ENCODE measurements at places on chromosomes 11 and 22.

GRCh38 chr22:25735650-25736049, 6.3 kb upstream of the MYO18B start:
- DNase-seq: no peak

DNA sequence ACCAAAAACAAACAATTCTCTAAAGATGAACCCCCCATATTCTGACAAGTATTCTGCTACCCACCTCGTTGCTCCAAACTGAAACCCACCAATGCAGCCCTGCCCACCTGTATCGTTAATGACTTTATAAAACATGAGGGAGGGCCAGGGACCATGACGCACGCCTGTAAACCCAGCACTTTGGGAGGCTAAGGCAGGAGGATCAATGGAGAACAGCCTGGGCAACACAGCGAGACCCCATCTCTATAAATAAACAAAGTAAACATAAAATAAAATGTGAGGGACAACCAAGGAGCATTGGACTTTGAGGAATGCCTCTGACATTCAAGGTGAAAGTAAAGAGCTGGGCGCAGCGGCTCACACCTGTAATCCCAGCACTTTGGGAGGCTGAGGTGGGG, 39.8 kb upstream of the ATXN10 start:
- no peak for DNase-seq

- DNase-seq: no peak
These were observed 406.0 kb downstream of the TBC1D22A start for GRCh38 chr22:47168441-47168840.

GRCh38 chr11:62832336-62833234, at the start of gene TEX54:
TEX54 (minus strand) TSS chr11:62832841.
- no peak for DNase-seq

DNA sequence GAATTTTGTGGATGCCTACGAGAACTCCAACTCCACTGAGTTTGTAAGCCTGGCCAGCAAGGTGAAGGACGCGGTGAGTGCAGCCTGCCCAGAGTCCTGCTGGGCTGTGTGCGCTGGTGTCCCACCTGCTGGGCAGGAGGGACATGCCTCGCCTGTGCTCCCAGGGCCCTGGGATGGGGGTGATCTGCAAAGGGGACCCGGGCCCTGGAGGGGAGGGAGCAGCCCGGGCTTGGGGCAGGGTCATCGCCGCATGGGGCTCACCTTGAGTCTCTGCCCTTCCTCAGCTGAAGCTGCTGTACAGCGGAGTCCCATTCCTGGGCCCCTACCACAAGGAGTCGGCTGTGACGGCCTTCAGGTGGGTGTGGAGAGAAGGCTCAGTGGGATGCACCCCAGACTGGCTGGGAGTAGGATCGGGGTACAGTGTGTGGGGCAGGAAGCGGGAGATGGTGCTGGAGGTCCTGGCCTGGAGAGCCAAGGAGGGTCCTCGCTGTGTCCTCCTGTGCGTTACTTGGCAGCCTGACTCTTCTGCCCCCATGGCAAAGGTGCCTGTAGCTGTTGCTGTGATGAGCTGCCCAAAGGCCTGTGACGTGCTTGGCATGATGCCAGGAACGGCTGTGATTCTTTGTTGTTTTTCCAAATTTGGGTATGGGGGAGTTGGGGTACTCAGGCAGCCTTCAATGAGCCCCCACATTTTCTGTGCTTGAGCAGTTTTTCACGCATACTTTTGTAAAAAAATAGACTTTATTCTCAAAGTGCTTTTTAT, 29.2 kb downstream of the ST14 start:
- DNase-seq: no peak

- no peak for DNase-seq
These were observed 47.1 kb downstream of the CWC15 start for GRCh38 chr11:94926271-94926625.

- DNase-seq: no peak
These were observed 11.4 kb downstream of the POU2AF1 start for GRCh38 chr11:111367411-111368284.

GRCh38 chr11:88799771-88800500, 265.8 kb downstream of the GRM5 start:
- DNase-seq: no peak

GRCh38 chr11:69348414-69349235, 54.7 kb downstream of the MYEOV start:
- no peak for DNase-seq

- no peak for DNase-seq
These were observed 8.0 kb downstream of the ANO1 start for GRCh38 chr11:70085815-70086769.

GRCh38 chr11:72807021-72807693, 7.1 kb upstream of the ATG16L2 start:
- DNase-seq: no peak

GRCh38 chr22:19730198-19730597, 6.9 kb downstream of the GP1BB start:
- DNase-seq: no peak

DNA sequence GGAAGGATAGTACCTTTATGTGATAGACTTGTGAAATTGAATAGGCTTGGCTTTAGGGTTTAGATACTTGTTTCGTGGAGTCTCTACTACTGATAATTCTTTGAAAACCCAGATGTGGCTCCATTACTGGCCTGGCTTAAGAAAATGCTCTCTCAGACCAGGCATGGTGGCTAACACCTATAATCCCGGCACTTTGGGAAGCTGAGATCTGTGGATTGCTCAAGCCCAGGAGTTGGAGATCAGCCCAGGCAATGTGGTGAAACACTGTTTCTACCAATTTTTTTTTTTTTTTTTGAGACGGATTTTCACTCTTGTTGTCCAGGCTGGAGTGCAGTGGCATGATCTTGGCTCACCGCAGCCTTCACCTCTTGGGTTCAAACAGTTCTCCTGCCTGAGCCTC, 40.9 kb downstream of the ATG13 start:
- DNase-seq: no peak

- DNase-seq: no peak
These were observed 4.8 kb upstream of the FAR1 start for GRCh38 chr11:13663631-13664071.

- DNase-seq: peak; percentile 5
These were observed 108.7 kb upstream of the SNX19 start for GRCh38 chr11:131025020-131025419.

GRCh38 chr11:64792482-64792881, 10.5 kb downstream of the MAP4K2 start:
- no peak for DNase-seq

- DNase-seq: no peak
These were observed 143.7 kb downstream of the TYR start for GRCh38 chr11:89321401-89321800.

DNA sequence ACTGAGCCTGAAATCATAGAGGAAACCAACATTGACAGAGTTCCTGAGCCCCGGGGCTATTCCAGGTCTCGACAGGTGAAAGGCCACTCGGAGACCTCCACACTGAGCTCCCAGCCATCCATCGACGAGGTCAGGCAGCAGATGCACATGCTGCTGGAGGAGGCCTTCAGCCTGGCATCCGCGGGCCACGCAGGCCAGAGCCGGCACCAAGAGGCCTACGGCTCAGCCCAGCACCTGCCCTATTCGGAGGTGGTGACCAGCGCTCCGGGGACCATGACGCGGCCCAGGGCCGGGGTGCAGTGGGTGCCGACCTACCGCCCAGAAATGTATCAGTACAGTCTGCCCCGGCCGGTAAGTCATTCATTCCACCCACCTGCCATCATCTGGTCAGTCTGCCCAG, 54.9 kb downstream of the C11orf91 start:
- DNase-seq: no peak

DNA sequence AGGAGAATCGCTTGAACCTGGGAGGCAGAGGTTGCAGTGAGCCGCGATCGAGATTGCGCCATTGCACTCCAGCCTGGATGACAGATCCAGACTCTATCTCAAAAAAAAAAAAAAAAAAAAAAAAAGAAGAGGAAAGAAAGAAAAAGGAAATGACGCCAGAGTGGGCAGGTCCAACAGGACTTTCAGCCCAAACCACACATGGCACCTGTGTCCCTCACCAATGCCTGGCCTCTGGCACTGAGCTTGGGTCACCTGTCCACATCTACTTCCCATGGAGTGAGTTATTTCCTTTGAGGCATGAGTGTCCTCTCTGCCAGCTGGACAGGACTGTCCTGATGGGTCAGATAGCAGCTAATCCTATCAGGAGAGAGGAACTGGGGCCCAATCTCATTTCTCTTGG, 15.2 kb upstream of the GCAT start:
- DNase-seq: no peak

GRCh38 chr22:17888855-17889254, 114.6 kb upstream of the BID start:
- no peak for DNase-seq

GRCh38 chr11:57460022-57460757, at the start of gene RTN4RL2:
RTN4RL2 (plus strand) TSS chr11:57460528; CDS start chr11:57460866, 338 bp downstream.
- DNase-seq: peak; percentile 88

GRCh38 chr11:36326524-36327419, 30.7 kb downstream of the PRR5L start:
- DNase-seq: no peak

DNA sequence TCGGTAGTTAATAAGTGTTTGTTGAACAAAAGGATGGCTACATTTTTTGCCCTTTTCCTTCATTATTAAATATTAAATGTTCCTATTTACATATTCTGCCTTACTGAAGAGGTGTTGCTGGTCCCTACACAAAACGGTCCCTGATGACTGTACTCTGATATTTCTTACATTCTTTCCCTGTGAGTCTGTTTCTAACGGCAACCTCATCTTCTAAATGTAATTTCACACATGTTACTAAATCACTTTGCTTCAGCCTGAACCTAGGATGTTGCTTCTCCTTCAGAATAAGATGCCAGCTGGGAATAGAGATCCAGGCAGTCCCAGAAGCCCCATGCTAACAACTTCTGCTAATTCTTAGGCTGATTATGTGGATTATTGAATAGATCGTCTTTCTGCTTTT, 50.3 kb downstream of the SPON1 start:
- no peak for DNase-seq

DNA sequence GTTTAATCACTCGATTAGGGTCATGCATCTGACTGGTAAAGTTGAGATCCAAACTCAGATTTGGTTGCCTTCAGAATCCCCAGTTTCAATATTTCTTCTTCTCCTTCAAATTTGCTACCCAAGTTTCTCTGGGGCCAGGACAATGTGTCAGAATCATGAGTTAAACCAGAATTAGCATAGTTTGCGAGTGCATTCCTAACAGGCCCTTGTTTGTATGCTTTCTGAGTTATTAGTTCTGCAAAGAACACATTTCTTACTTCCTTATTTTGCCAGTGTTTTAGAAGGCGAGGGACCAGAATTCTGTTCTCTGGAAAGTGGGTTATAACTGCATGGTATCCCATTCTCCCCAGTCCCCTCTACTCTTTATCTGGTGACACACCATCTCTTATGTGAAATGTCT, 112.0 kb downstream of the ARL14EP start:
- no peak for DNase-seq

GRCh38 chr11:117096201-117096991, 1.8 kb downstream of the SIK3 start:
- peak; percentile 56 for DNase-seq

DNA sequence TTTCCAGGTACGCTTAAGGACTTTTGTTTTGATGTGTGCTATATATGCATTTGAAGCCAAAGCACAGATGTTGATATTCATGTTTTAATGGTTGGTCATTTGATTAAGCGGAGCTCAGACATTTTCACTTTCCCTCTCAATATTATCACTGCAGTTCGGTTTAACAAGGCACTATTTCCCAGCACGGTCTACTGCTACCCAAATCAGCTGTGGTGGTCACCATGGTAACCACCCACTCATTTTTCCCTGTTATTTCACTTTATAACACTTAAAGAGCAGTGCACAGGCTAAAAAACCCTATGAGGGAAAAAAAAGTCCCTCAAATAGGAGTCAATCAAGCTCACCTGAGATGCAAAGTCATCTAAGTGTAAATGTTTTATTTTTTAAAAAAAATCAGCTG, 439.6 kb upstream of the CCDC90B start:
- DNase-seq: no peak

- DNase-seq: no peak
These were observed 3.5 kb downstream of the PLXNB2 start for GRCh38 chr22:50303848-50304527.

DNA sequence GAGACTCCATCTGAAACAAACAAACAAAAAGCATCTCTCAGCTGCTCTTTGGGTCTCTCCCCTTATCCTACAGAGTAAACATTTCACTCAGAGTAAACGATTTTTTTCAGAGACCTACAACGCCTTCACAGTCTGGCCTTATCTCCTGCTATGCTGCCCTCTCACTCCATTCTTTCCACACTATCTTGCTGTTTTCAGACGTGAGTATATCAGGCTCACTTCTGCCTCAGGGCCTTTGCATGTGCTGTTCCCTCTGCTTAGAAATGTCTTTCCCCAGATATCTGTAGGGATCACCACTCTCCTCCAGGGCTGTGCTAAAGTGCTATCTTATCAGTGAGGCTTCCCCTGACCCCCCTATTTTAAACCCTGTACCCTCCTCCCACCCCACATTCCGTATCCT, 6.5 kb downstream of the RIBC2 start:
- DNase-seq: no peak

DNA sequence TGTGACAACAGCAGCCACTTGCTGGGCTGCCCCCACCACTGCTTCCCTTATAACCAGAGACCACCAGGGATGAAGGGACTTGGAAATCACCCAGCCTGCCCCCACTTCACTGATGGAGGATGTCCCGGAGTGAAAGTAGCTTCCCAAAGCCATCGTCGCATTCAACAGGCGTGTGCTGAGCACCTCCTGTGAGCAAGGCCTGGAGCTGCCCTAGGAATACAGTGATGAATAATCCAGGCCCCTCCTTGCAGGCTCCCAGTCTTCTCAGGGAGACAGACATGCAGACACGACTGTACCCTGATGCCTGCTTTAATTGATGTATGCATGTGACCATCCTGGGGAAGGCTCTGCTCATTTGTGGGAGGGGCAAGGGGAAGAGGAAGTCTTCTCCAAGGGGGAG, 22.6 kb downstream of the PTPN5 start:
- DNase-seq: no peak

All from A549 (cell line).